ENCODE measurements at places on chromosomes 6 and 20. TPM values are rescaled to one million over a fixed set of nuclear protein-coding genes. Genes with fewer than 3 reads are reported as not detected.

SLC12A5 gene
- total RNA-seq = 0.74 TPM

TUBB2B gene
- total RNA-seq = 28.6 TPM

SERAC1 gene
- total RNA-seq = 6.7 TPM

SAMD3 gene
- not detected for total RNA-seq

DUSP22 gene
- total RNA-seq = 32.4 TPM

RIPPLY2 gene
- 3.8 TPM for total RNA-seq

FIG4 gene
- 11.5 TPM for total RNA-seq

THBS2 gene
- total RNA-seq = 0.16 TPM

PTGIS gene
- total RNA-seq = 0.16 TPM

PDYN gene
- total RNA-seq = not detected

KHDC1 gene
- not detected for total RNA-seq

VSTM2L gene
- 0.51 TPM for total RNA-seq

PDE7B gene
- total RNA-seq = 7.1 TPM

KHDC3L gene
- not detected for total RNA-seq

C6orf163 gene
- total RNA-seq = 1.3 TPM

ZNF341 gene
- 1.7 TPM for total RNA-seq

PLCG1 gene
- total RNA-seq = 85.8 TPM

ATP6V1G2 gene
- total RNA-seq = 0.45 TPM

SLC22A7 gene
- not detected for total RNA-seq

ANKRD66 gene
- not detected for total RNA-seq

PGC gene
- total RNA-seq = not detected

MYB gene
- 1.3 TPM for total RNA-seq

NHLRC1 gene
- total RNA-seq = 4.4 TPM

EFCAB8 gene
- not detected for total RNA-seq

RAB5IF gene
- total RNA-seq = 190 TPM

MTFR2 gene
- total RNA-seq = 2.7 TPM

FAM83B gene
- total RNA-seq = not detected

LPA gene
- not detected for total RNA-seq

YTHDF1 gene
- total RNA-seq = 28.7 TPM

SSTR4 gene
- total RNA-seq = not detected

C4B gene
- 2.2 TPM for total RNA-seq

TSHZ2 gene
- total RNA-seq = not detected

SLX4IP gene
- 6.4 TPM for total RNA-seq
